ENCODE measurements at places on chromosomes 13 and 19. TPM values are rescaled to one million over a fixed set of nuclear protein-coding genes. Genes with fewer than 3 reads are reported as not detected.

Gene SLC15A1
- not detected for total RNA-seq

Gene SIGLEC14
- not detected for total RNA-seq

Gene ACER1
- total RNA-seq, result not detected

Gene KLK12
- not detected for total RNA-seq

Gene KLK11
- not detected for total RNA-seq

Gene ONECUT3
- not detected for total RNA-seq

Gene ZSWIM9
- total RNA-seq, result 3.1 TPM

Gene F7
- not detected for total RNA-seq

Gene PSG1
- under 0.01 TPM for total RNA-seq

Gene KIR3DL2
- total RNA-seq, result not detected

Gene RXFP2
- total RNA-seq, result not detected

Gene CABP5
- not detected for total RNA-seq

Gene EHD2
- 336 TPM for total RNA-seq

Gene THSD1
- 80.3 TPM for total RNA-seq

Gene KLK14
- not detected for total RNA-seq

Gene C19orf33
- not detected for total RNA-seq

Gene ACP5
- total RNA-seq, result 8.8 TPM

Gene ZFP28
- 8.1 TPM for total RNA-seq

Gene DIRAS1
- total RNA-seq, result 0.23 TPM

Gene FCGBP
- total RNA-seq, result 0.74 TPM

Gene ZNF536
- not detected for total RNA-seq

Gene UBE2L5
- not detected for total RNA-seq

Gene ZNF552
- 7.4 TPM for total RNA-seq

Gene FCHO1
- 0.51 TPM for total RNA-seq

Gene GJB6
- total RNA-seq, result not detected

Gene ADAMTSL5
- 0.19 TPM for total RNA-seq

Gene ZNF229
- total RNA-seq, result 14.6 TPM

Gene METTL21C
- total RNA-seq, result not detected

Gene SWSAP1
- 0.79 TPM for total RNA-seq

Gene GRK1
- not detected for total RNA-seq

Gene INAFM1
- total RNA-seq, result 1.1 TPM

Gene RAB8A
- 73.8 TPM for total RNA-seq

Gene PNMA8B
- total RNA-seq, result 0.17 TPM

Gene LGALS4
- not detected for total RNA-seq

Gene PRODH2
- not detected for total RNA-seq

Gene FGF21
- not detected for total RNA-seq

Gene FUT2
- not detected for total RNA-seq

Gene PTGER1
- 0.17 TPM for total RNA-seq

Gene ZNRF4
- not detected for total RNA-seq

Gene PRTN3
- total RNA-seq, result not detected

Gene TMEM86B
- 1.1 TPM for total RNA-seq

Gene CPAMD8
- total RNA-seq, result 2.0 TPM

Gene SIGLEC9
- 0.19 TPM for total RNA-seq

Gene LRRC8E
- total RNA-seq, result 0.51 TPM

Gene SHISA7
- not detected for total RNA-seq

Measured in dermis blood vessel endothelial cell (primary cell).